Activated CD8-positive, alpha-beta T cell treated with anti-CD3 and anti-CD28 coated beads, Interleukin-2, amount 10 ng/mL, durations not matched to agents 7 days and 5 days (primary cell): ENCODE measurements at places on chromosomes 3 and 15. TPM values are rescaled to one million over a fixed set of nuclear protein-coding genes. Genes with fewer than 3 reads are reported as not detected.

DNA sequence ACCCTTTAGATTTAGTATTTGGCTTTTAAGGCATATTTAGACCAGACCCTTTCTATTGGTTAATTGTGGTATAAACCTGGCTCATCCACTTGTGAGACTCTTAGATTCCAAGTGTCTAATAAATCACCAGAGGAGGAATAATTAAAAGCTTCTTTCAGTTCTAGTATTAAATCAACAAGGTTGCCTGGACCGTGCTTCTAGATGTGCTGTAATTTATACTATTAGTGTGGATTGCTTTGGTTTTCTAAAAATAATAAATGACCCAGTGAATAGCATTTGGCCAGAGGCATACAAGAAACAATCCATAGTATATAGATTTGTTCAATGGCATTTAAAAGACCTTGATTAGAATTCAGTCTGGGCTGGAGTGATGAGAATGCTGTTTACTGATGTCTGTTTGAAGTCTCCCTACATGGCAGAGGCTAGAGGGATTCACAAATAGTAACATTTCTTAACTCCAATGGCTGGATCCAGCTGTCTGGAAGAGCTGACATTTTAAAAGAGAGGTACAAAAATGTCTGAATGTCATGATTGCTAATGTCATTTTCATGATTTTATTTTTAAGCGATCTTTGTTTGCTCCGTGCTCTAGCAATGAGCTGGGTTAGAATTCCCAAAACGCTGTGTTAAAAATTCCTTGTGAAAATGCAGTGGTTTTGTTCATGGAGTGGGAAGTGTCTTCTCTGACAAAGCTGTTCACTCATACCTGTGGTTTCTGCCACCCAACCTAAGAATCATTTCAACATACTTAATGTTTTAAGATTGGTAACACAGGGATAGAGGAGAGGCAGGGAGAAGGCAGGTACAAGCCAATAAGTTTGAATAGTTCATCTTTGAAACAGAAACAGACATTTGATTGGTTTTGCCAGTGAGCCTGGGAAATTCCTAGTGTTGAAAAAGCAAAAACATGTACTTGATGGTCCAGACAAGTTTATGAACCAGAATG lies 89.9 kb downstream of the RBMS3 start:
- H3K4me1 ChIP-seq: peaks cover 7% of the 10 kb centered on the region
- no peaks in the 10 kb centered on the region for H3K36me3 ChIP-seq
- H3K27ac ChIP-seq: no peak overlapping the region
- no peaks in the 10 kb centered on the region for H3K27me3 ChIP-seq
- H3K4me3 ChIP-seq: no peak overlapping the region

DNA sequence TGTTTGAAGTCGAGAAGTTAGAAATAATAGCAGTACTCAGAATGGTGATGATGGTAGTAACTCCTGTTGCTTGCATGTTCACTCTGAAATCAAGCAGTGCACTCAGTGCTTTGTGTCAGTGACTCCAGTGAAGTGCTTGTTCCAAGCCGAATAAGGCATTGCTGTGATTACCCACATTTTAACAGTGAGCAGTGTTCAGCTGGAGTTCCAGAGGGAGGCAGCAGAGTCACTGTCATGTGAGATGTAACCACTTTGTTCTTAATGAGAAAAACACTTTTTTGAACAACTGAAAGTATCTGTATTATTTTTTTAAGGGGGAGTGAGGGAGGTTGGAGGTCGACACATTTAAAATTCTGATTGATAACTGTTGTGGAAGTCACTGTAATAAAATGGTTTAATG lies 3.7 kb downstream of the MDFIC2 start:
- no peak for DNase-seq
- H3K27me3 ChIP-seq: no peaks in the 10 kb centered on the region
- H3K4me3 ChIP-seq: no peak overlapping the region
- no peaks in the 10 kb centered on the region for H3K36me3 ChIP-seq

Gene GPR149
- not detected for total RNA-seq

DNA sequence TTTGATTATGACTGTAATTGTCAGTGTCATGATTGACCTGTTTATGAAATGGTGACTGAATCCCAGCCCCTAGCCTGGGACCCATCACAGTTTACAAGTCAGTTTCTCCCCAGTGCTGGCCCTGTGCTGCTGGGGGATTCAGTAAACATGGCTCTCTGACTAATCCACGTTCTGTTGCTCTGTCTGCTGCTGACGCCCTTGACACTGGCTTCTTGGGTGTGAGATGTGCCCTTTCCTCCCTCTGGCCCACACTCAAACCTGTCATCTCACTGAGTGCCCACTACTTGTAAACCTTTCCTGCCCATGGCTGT lies 84.2 kb downstream of the COL6A5 start:
- no peaks in the 10 kb centered on the region for H3K4me1 ChIP-seq
- no peaks in the 10 kb centered on the region for H3K36me3 ChIP-seq
- peaks cover 2% of the 10 kb centered on the region for H3K27me3 ChIP-seq

DNA sequence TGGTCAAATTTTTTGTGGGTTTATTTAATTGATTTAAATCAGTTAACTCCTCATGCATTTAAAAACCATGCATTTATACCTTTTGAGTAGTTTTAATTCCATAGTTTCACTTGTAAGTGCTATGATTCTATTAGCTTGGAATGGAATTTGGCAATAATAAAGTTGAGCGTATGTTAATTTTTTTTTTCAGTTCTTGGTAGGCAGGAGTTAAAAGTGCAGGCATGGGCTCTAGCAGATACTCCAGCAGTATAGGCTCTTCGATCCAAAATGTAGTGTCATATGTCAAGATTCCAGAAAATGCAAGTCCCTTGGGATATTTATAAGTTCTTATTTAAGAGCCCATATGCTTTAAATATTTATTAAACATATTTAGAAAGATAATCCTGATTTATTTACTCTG lies 70.3 kb downstream of the LYSMD4 start:
- peaks cover 3% of the 10 kb centered on the region for H3K4me1 ChIP-seq
- H3K36me3 ChIP-seq: peaks cover 30% of the 10 kb centered on the region
- no peak for DNase-seq
- no peaks in the 10 kb centered on the region for H3K27me3 ChIP-seq

Gene ARGFX
- not detected for total RNA-seq

Gene GP9
- not detected for total RNA-seq

DNA sequence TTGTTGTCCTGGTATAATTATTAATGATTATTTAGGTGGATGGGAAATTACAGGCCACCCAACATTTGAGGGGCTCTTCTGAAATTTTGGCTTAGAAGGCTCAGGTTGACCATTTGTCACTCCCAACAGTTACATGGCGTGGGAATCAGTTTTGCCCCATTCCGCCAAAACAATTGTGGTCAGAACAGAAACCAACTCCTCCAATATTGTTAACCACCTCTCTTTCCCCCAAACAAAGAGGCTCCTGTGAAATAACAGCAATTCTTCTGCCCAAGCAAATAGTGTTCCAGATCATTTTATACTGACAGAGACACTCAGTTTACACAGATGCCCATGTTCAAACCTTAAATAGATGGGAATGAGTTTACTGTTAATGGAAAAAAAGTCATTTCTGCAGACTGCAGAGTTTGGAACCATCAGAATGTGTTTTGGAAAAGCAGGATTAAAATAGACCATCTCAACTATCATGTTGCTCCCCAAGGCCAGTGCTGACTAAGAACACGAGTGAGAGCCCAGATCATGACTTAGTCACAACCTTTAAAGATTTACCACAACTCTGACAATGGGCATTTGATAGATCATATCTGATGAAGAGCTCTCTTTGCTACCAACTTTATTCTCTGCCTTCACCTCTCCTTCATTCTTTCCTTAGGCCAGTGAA lies 102.1 kb downstream of the DUT start:
- DNase-seq: no peak
- no peaks in the 10 kb centered on the region for H3K36me3 ChIP-seq
- H3K4me3 ChIP-seq: no peak overlapping the region
- H3K27ac ChIP-seq: no peak overlapping the region
- no peaks in the 10 kb centered on the region for H3K27me3 ChIP-seq
- H3K4me1 ChIP-seq: no peaks in the 10 kb centered on the region

DNA sequence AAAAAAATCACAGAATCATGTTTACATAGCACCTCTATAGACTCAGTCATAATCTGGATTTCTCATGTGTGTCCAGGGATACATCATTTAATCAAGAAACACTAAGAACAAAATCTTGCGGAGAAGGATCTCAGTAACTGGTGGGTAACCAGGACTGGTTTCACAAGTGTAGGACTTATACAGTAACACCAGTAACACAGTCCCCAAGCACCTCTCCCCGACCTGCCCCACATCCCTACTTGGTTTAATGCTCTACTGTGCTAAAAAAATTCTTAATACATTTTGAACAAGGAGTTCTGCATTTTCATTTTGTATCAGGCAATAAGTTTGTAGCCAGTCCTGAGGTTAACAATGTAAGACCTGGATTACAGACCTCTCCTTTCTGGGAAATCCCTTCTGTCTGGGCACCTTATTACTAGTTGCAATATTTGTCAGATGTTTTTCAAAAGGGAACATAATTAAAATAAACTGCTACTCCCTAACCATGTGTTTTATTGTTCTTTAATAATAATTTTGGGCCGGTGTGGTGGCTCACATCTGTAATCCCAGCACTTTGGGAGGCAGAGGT lies 57.6 kb upstream of the BBX start:
- peaks cover 7% of the 10 kb centered on the region for H3K27me3 ChIP-seq
- no peak for DNase-seq
- no peak overlapping the region for H3K4me3 ChIP-seq
- no peak overlapping the region for H3K27ac ChIP-seq
- no peaks in the 10 kb centered on the region for H3K4me1 ChIP-seq

GRCh38 chr15:93308026-93308690 lies 219.1 kb upstream of the RGMA start:
- H3K27ac ChIP-seq: no peak overlapping the region
- H3K4me3 ChIP-seq: no peak overlapping the region
- DNase-seq: no peak
- no peaks in the 10 kb centered on the region for H3K36me3 ChIP-seq

Gene FETUB
- total RNA-seq: not detected

Gene CLDN18
- total RNA-seq: not detected

DNA sequence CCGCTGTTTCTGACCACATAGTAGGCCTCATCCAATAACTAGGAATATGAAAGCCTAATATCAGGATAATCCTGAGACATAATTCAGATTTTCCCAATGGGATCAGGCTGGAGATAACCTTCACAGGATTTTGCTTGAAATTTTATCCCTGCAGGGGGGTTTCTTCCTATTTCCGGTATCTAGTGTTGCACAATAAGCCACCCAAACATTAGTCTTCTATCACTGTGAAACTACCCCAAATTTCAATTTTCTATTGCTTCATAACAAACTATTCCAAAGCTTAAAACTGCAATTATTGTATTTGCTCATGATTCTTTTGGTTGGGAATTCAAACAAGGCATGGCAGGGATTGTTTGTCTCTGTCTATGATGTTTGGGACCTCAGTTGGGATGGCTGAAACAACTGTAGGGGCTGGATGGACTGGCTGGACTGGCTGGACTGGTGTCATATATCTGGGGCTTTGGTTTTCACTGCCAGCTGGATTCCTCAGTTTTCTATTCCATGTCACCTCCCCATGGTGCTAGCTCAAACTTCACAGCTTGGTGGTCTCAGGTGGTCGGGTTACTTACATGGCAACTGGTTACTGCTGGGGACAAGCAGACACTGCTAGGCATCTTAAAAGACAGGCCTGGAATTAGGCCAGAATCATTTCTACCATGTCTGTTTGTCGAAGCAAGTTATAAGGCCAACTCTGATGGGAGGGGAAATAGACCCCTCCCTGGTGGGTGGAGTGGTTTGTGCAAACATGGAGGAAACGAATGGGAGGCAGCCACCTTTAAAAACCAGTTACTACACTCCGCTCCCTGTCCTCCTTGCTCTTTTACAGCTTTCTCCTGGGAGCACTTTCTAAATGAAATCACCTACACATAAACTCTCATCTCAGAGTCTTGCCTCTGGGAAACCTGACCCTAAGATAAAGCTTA lies 88.2 kb upstream of the STT3B start:
- no peak for DNase-seq
- peaks cover 15% of the 10 kb centered on the region for H3K4me1 ChIP-seq
- H3K4me3 ChIP-seq: no peak overlapping the region
- H3K36me3 ChIP-seq: peaks cover 7% of the 10 kb centered on the region
- no peaks in the 10 kb centered on the region for H3K27me3 ChIP-seq

Gene CADM2
- 0.29 TPM for total RNA-seq

Gene MCF2L2
- 7.2 TPM for total RNA-seq

DNA sequence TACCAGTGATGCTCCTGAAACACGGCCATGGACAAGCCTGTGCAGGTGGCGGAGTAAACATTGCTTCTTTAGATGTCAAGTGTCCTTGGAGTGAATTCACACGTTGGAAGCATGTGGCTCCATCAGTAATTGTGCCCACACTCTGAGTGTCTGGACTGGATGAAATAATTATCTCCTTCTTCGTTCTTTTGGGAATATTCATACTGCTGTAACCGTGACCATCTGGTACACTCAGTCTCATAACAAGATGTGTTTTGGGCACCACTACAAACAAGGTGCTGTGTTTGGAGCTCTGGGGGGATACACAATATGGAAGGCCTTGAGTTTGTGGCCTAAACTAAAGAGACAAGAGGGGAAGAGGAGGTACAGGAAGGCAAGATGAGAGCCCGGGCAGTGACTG lies 165.6 kb downstream of the APBA2 start:
- peaks cover 7% of the 10 kb centered on the region for H3K36me3 ChIP-seq
- H3K4me3 ChIP-seq: no peak overlapping the region
- H3K27ac ChIP-seq: peak overlapping the region; percentile 22
- no peaks in the 10 kb centered on the region for H3K27me3 ChIP-seq

DNA sequence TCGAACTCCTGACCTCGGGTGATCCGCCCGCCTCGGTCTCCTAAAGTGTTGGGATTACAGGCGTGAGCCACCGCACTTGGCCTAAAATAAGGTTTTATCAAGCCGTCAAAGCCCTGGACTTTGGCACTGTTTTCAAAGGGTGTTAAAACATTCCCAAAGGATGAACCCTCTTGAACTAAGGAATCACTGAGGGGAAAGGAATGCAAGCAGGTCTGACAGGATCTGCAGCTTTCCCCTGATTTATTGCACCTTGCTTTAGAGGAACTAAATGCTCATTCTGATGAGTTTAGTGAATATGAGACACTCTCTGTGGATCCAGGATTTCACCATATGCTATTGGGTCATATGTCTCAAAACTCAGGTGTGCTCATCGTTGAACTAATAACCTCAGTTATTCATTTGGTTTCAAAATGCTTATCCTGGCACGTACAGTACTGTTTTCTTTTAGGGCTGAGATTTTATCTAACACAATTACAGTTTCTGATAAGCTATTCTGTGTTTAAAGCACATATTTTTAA lies 63.0 kb upstream of the TSC22D2 start:
- no peaks in the 10 kb centered on the region for H3K36me3 ChIP-seq
- peaks cover 11% of the 10 kb centered on the region for H3K27me3 ChIP-seq
- H3K27ac ChIP-seq: no peak overlapping the region
- no peaks in the 10 kb centered on the region for H3K4me1 ChIP-seq
- no peak for DNase-seq

- no peak overlapping the region for H3K27ac ChIP-seq
- peaks cover 33% of the 10 kb centered on the region for H3K27me3 ChIP-seq
- no peaks in the 10 kb centered on the region for H3K36me3 ChIP-seq
- H3K4me1 ChIP-seq: no peaks in the 10 kb centered on the region
Measured at GRCh38 chr3:46456118-46456517, 8.6 kb downstream of the LTF start.

GRCh38 chr15:26051761-26052675 lies 188.9 kb upstream of the ATP10A start:
- H3K27me3 ChIP-seq: no peaks in the 10 kb centered on the region
- H3K36me3 ChIP-seq: no peaks in the 10 kb centered on the region
- H3K27ac ChIP-seq: no peak overlapping the region
- no peak overlapping the region for H3K4me3 ChIP-seq
- H3K4me1 ChIP-seq: no peaks in the 10 kb centered on the region
